WTC11 (cell line): ENCODE measurements at places on chromosomes 3 and 15.

- no peak for DNase-seq
These were observed 345.6 kb downstream of the FEZF2 start for GRCh38 chr3:62027796-62028195.

GRCh38 chr3:183533412-183534132 is 21.9 kb downstream of the KLHL6 start:
- DNase-seq, result peak; percentile 28

DNA sequence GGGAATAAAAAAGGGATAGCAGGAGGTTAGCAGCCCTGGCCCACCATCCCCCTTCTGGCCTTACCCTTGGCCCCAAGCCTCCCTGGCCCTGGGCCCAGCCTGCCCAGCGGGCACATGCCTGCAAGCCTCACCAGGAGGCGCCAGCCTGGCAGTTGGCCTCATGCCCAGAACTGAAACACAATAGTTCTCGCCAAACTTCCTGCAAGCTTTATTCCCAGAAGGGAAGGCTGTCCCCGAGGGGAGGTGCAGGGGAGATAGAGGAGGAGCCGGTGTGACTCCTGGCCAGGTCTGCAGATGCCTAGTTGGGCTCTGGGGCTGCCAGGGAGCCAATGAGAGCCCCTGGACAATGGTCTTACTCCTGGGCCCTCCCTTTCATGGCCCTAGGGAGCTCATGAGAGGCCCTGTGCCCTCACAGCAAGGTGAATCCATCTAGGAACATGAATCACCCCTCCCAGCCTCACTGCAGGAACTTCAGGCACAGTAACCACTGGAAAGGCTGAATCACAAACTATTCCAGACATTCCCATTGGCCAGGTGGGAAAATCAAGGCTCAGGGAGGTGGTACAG is 4.0 kb downstream of the CCDC33 start:
- DNase-seq, result peak; percentile 23

GRCh38 chr15:25176991-25177954 is 222.5 kb downstream of the SNRPN start:
- DNase-seq, result peak; percentile 5

DNA sequence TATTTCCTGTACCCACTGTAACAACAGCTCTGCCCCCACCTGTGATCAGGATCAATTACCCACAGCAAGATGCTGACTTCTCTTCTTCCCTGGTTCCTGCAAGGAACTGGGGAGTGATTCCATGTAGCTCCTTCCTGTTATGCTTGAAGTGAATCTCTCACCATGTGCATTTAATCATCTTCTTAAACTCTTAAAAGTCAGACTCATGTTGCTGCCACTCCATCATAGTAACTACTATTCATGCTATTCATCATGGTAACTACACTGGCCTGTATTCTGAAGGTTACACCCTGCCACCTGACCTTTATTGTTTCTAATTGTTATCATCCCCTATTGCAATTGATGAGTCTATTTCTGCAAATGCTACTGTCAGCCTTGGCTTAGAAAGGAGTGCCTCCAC is 89.5 kb downstream of the SUCNR1 start:
- no peak for DNase-seq

GRCh38 chr15:90558171-90558573 is 28.4 kb downstream of the CRTC3 start:
- DNase-seq, result no peak

GRCh38 chr15:73382115-73382514 is 13.4 kb upstream of the HCN4 start:
- no peak for DNase-seq

GRCh38 chr3:160478338-160478737 is 28.8 kb upstream of the TRIM59 start:
- no peak for DNase-seq

DNA sequence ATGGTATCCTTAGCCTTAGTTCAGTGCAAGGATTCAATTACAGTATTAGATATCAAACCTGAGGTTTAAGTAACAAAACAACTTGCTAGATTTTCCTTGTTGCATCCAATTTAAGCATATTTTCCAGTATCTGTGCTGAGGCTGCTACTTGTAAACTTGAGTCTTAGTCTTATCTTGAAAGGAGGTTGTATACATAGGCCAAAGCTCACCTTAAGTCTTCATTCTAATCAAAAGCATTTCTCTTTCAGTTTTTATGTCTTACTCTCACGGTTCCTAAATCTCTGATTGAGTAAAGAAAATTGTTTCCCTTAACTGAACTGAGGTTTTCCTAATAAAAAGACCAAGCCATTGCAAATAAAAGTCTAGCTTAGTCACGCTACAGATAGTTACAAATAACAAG is 52.6 kb downstream of the U2SURP start:
- no peak for DNase-seq

DNA sequence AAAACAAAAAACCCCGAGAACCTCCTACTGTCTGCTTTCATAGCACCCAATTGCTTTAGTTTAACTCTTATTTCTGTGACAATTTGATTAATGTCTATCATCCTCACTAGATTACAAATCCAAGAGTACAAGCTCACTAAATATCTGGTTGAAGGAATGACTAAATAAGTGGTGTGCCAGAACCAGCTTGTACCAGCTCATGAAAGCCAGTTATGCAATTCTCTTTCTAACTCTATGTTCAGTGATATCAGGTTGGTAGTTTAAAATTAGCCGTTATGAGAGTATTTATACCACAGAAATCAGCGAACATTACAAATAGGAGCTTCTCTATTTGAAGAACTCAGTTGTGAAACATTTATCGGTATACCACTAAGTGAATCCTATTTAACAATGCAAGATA is 137.2 kb upstream of the MITF start:
- DNase-seq, result no peak

DNA sequence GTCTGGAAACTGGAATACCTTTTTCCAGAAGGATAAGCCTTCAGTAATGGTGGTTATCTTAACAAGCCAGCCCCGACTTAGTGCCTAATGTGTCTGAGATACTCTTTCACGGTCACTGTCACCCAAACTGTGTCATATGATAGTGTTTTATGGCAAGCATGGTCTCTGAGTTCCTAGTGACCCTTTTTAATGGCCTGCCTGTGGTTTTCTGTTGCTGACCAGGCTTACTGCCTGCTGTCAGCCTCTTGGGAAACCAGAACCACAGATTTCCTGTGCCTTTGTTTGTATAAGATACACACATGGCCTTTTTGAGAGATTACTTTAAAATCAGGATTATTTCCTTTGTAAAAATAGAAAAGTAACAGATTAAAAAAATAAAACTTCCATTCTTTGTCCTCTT is 22.4 kb downstream of the HPS3 start:
- DNase-seq, result no peak

GRCh38 chr3:39075910-39076309 is 24.1 kb downstream of the WDR48 start:
- DNase-seq, result no peak

DNA sequence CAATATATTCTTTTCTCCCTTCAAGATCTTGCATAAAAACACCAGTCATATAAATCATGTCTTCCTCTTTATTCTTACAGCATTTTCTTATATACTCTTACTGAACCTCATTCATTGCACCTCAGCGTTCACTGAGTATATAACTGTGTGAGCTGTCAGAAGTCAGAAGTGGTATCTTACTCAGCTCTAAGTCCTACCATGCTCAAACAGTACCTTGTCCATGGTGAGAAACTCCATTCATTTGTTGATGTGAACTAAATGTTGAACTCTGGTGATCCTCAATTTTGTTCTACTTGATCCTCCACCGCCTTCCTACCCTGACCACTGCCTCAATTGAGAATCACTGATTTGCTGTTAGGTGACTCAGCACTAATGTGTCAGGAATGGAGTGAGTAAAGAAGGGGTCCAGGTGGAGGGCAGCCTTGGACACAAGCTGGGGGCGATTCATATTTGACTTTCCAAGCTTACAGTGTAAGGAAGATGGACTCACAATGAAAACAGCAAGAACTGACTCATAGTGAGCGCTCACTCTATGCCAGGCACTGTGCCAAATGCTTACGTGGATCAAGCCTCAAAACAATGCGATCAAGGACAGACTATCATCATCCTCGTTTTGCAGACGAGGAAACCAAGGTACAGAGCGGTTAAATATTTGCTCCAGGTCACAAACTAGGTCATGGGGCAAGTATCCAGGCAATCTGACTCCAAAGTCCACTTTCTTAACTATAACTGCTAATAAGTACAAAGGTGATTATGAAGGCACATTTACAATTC is 13.5 kb upstream of the ZFYVE19 start:
- DNase-seq, result no peak

DNA sequence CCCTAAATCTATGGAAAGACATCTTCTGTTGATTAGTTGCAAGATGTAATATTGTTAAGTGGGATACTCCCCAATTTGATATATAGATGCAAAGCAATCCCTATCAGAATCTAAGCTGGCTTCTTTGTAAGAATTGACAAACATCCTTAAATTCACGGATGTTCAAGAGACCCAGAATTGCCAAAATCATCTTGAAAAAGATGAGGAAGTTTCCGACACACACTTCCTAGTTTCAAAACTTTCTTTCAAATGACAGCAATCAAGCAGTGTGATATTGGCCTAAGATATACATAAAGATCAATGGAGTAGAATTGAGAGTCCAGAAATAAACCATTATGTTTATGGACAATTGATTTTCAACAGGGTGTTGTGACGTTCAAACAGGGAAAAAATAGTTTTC is 383.6 kb downstream of the LPP start:
- no peak for DNase-seq

DNA sequence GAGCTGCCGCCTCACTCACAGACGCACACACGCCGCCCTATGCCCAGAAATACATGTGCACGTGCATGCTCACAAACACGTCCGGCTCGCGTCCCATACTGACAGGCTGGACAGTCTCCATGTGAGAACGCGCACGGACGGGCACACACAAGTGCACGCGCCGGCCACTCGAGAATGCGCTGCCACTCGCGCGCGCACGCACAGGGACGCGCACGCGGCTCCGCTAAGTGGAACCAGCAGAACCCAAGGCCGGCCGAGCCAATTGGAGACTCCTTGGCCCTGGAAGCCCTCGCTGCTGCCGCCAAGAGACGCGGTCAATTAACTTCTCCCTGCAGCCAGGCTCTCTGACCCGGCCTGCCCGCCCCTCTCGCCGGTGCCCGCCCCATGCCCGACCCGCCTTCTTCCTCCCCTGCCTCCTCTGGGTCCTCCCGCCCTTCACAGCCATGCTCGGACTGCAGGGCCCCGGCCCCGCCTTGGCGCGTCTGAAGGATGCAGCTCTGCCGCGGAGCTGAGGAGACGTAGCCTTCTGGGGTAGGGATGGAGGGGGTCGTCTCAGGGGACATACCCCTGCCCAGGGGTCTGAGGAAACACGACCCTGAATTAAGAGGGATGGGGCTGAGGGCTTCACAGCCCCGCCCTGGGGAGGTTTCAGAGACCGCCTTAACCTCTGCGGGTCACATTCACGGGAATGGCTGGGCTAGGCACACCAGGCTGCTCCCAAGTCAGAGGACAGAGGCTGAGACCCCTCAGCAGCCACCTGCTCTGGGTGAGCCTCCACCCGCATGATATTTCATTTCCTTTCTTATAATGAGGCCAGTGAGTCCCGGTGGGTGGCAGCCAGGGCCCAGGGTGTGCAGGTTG is 15.0 kb downstream of the PTH1R start:
- peak; percentile 94 for DNase-seq

- no peak for DNase-seq
These were observed 6.2 kb upstream of the NIPA1 start for GRCh38 chr15:22780267-22780666.

- peak; percentile 22 for DNase-seq
These were observed 5.2 kb upstream of the PFN2 start for GRCh38 chr3:149975919-149976318.

GRCh38 chr15:25401501-25401900 is 37.3 kb downstream of the UBE3A start:
- no peak for DNase-seq

GRCh38 chr3:100902572-100902971 is 90.6 kb downstream of the ABI3BP start:
- no peak for DNase-seq

- DNase-seq, result no peak
These were observed 103.8 kb downstream of the ADCY5 start for GRCh38 chr3:123344907-123345594.

DNA sequence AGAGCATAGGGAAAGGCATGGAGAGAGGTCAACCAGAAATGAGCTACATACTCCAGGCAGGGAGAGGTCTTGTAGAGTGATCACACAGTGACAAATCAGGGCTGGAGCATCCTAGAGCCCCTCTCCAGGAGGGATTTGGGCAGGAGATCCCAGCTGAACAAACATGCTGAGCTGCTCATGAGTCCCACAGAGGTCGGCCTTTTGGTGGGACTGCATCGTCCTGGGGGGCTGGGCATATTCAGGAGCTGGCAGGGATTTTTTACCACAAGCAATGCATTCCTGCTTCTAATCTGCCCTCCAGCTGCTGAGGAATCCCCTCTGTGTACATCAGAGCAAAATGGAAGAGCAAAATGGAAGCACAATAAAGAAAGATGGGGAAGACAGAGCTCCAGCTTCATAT is 94.9 kb downstream of the NTRK3 start:
- DNase-seq, result no peak
